ENCODE measurements at places on chromosomes 16 and 17. TPM values are rescaled to one million over a fixed set of nuclear protein-coding genes. Genes with fewer than 3 reads are reported as not detected.

- no peak for DNase-seq
Observed at GRCh38 chr16:14473488-14473887, 156.6 kb downstream of the PARN start.

DNA sequence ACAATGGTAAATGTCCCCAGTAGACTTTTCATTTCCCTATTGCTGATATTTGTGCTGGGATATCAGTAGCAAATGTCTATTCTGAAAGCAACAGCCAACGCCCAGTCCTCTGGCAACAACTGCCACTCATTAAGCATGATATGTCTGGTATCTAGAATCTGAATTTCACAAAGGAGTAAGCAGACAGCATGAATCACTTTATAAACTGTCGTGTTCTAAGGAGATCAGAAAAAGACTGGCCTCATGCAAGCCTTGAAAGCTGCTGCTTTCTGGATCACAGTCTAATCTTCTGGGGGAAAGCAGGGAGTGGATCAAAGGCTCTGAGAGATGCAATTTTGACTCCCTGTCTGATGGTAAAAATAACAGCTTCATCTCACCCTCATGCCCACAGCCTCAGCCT lies 153.1 kb upstream of the NOG start:
- DNase-seq, result no peak

- DNase-seq, result no peak
Observed at GRCh38 chr17:67829331-67829730, 4.0 kb downstream of the BPTF start.

DNA sequence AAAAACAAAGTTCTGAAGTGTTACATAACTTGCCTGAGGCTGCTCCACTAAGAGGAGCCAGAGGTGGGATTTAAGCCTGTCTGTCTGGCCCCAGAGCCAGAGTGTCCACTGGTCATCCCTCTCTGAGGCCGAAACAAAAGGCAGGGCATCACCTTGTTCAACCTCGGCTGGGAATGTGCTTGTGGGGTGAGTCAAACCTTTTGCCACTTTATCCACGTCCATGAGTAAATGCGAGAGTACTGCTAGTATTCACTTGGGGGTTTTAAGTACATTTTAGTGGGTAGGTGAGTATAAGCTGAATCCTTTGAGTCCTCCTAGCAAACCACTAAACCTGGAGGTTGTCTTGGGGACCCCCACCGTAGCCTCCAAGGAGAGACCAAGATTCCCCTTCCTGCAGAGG lies 103.5 kb downstream of the STX8 start:
- DNase-seq, result no peak

- no peak for DNase-seq
Observed at GRCh38 chr17:35923609-35924114, 6.9 kb downstream of the RDM1 start.

DNA sequence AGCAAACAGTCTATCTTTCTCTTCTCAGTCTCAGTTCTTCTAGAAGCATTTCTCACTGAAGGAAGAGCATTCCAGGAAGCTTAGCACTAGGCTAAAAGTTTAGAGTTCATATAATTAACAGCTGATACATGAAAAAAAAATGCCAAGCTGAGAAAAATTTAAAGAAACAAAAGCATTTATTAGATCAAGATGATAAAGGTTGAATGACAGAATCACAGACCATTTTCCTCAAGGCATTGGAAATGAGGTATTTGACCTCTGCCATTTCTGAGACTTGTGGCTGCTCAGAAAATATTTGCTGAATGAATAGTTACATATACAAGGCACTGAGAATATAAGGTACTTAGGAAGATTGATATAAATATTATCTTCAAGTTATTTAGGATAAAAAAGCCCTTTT lies 901.6 kb upstream of the GOT2 start:
- no peak for DNase-seq

DNA sequence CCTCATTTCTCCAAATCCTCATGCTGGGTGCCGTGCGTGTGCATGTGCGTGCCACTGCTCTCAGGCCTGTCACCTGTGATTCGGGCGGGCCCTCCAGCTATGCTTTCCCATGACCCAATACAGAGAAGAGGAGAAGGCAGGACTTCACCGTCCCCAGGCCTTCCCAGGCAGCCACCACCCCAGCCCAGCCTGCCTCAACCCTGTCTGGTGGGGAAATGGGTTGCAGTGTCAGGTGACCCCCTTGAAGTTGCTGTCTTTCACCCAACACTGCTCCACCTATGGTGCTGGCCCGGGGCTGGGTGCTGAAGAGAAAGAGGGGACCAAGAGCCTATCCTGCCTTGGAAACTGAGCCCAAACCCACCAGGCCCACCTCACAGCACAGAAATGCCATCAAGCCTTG lies 94.7 kb downstream of the GOSR1 start:
- no peak for DNase-seq

DNA sequence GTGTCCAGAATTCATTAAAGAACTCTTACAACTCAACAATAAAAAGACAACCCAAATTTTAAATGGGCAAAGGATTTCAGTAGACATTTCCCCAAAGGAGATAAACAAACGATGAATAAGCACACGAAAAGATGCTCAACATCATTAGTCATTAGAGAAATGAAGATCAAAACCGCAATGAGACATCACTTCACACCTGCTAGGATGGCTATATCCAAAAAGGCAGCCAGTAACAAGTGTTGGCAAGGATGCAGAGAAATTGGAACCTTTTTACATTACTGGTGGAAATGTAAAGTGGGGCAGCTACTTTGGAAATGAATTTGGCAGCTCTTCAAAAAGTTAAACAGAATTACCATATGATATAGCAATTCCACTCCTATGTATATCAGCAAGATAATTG lies 42.0 kb downstream of the PITPNM3 start:
- DNase-seq, result no peak

Gene SPECC1
- total RNA-seq, result 71.0 TPM
